ENCODE measurements at places on chromosomes 1 and 21.

DNA sequence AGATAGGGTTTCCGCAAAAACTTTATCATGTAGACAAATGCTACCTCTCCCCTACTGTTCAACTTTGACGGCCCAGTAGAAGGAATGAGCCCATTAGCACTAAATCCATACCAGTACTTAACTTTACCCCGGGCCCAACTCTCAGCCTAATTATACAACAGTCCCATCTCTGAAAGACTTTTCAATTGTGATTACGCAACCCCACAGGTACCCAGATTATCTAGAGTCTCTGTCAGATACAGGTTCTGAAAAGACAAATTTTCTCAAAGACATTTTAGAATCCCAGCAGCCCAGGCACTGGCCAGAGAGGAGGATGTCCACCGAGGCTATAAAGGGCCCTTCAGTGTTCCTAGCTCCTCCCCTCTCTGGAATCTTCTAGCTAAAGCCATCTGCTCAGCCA, 15.0 kb downstream of the FAM78B start:
- DNase-seq = no peak

DNA sequence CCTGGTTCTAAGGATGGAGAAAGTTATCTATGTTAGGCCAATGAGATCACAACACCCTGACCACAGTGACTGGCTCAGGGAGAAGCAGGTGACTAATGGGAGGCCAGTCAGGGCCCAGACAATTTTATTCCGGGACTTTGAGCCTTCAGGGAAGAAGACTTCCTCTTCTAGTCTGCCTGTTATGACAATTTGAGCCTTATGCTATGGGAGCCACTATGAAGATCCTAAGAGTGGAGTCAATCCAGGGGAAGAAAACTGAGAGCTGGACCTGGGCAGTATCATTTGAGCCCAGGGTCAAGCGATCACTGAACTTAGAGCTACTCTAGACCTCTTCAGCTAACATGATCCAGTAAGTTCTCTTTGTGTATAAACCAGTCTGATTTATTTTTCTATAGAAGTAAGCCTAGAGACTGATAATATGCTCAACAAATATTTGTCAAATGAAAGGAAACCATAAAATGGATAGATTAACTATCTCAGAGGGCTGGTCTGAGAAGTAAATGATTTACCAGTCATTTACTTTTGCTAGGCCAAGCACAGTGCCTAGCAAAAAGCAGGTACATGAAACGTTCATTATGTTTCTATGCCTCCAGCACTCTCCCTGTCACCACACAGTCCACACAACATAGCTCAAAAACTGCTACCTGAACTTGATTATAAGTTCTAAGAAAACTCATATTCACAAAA, 4.2 kb upstream of the C1orf141 start:
- DNase-seq = no peak

GRCh38 chr1:21325731-21326387, 35.6 kb upstream of the ECE1 start:
- no peak for DNase-seq

DNA sequence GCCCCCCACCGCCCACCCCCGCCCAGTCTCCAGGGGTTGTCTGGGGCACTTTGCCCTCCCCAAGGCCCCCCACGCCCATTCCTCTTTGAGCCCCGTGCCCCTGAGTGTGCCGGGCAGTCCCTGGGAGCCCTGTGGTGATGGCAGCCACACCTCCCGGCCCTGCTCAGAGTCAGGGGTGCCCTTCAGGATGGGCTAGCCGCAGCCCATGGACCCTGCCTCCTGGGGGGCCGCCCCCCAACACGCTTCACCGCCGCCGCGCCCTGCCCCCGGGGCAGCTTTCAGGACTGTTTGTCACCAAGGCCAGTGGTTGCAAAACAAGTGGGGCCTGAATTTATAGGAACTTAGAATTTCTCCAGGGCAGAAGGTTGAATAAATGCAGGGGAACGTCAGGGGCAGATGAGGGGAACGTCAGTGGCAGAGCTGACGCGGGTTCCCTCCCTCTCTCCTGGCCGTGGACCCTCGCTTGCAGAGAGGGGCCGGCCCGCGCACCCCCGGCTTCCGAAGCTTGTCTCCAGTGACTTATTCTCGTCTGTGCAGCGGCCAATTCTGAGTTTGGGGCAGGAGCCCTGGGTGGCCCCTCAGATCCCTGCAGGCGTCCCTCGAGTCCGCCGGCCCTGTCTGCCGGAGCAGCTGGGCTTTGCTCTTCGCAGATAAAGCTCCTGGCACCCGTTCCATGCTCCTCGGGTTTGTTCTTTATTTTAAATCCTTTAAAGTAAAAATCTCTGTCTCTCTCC, 41.2 kb upstream of the ADARB1 start:
- peak; percentile 57 for DNase-seq

- DNase-seq = no peak
Measured at GRCh38 chr21:31862078-31862477, 10.7 kb upstream of the HUNK start.

GRCh38 chr1:82931006-82931405, 1067.9 kb downstream of the TTLL7 start:
- DNase-seq = no peak

DNA sequence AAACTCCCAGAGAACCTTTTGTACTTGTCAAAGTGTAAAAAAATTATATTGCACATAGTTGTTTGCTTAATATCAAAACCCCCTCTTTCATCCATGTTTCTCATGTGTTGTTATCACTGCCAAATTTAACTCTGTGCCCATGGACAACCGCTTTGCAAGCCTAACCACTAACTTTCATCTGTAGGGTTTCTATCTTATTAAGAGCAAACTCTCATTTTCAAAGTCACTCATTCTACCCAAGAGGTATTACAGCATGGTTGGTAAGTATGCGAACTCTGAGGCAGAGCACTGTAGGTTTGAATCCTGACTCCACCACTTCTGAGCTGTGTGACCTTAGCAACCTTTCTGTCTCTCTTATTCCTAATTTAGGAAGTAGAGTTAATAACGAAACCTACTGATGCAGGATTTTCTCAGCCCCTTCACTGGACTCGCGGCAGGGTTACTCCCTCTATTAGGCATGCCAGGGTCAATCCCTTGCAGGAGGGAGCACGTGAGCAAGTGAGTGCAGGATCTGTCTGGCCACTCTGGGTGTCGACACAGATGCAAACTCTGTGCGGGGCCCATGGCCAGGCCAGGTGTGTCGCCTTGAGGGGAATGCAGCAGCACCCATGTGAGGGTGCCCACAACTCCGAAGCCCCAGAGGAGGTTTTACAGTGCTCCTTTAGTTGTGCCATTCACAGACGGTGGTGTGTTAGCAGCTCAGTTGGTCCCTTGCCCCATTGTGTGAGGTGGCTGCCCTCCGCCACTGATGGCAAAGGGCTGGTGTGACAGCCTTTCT, 361.5 kb upstream of the ADGRL2 start:
- DNase-seq = no peak

- no peak for DNase-seq
Measured at GRCh38 chr1:179055937-179056336, 25.9 kb upstream of the TOR3A start.

DNA sequence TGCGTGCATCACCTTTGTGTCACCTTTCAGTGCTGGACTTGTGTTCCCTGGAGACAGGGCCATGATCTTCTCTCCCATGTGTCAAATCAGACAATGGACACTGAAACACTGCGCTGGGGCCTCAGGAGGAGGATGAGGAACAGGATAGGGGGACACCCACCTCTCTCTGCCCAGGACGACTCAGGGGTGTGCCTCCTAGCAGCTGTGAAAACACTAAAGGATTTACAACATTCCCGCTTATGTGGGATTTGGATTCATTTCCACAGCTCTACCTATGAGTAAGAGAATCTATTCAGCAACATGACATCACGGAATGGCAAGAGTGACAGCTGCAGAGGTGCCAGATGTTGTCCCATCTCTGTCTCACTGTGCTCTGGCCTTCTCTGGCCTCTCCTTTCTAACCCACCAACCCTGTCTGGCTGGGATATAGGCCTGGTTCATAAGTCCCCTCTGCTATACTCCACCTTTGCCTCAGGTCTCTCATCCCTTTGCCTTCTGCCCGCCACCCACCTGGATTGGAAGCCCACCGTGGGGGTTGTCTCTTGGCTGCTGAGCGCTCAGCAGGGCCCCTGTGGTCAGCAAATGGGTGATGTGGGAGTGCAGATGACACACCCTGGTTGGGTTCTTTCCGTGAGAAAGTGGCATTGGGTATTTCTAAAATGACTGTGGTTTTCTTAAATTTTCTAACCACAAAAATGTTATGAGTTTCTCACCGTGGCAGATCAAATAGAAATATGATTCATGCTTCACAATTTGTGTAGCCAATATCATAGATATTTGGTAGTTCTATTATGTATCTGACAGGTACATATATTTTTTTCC, 47.1 kb upstream of the TLR5 start:
- DNase-seq = no peak

DNA sequence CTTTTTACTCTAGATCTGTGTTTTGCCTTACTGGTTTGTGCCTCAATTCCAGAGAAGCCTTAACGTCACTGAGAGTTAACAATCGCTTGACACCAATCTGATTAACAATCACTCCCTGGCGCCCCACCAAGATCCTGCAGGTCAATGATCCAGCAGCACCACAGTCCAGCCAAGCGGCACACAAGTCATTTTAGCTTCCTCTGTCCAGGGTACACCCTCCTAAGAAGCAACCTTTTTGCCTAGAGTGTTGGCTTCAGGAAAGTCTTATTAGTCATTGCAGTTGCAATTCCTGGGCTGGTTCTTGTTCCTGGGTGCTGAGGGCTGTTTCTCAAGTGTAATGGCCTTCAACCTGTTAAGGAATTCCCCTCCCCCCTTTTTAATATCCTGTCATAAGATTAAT, 323.0 kb upstream of the USP25 start:
- no peak for DNase-seq

GRCh38 chr1:47971385-47972160, 25.6 kb downstream of the TRABD2B start:
- no peak for DNase-seq

- no peak for DNase-seq
Measured at GRCh38 chr1:183058851-183059502, 35.8 kb downstream of the LAMC1 start.

DNA sequence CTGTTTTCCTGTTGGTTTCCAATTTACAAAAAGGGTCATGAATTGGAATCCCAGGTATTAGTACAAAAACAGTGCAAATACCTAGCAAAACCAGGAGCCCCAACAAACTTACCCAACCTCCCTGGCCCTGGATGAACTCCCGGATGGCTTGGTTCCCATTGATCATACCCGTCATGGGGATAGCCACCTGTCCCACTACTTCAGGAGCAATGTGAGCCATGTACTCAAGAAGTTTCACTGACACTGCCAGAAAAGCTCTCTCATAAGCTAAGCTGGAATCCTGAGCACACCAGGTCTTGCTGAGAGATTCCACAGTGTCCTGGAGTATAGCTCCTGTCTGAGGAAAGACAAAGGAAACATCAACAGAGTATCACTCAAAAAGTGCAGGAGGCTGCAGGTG, 5.7 kb downstream of the BCL2L15 start:
- peak; percentile 25 for DNase-seq

DNA sequence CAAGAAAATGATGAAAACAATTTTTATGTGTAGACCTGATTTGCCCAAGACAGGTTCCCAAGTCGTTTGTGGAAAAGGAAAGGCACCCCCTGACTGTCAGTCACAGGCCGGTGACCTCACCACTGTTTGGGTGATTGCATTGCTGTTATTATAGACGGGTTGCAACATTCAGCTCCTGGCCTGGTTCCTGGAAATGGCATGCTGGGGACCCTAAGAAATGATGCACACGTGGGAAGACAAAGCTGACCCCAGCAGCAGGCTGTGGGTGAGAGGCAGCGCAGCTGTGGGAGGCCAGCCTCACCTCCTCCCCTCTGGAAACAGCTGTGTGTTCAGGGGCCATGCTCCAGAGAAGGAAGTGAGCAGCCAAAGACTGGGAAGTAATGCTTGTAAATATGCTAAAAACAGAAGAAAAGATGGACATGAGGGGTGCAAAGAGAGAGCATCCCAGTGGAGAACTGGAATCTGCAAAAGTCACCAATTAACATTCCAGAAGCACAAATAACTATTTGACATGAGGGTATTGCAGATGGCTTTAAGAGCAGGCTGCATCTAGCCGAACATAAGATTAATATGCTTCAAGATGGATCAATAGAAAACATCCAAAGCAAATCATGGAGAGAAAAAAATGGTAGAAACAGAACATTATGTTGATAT, 23.4 kb upstream of the ABCG1 start:
- DNase-seq = no peak

GRCh38 chr1:214856843-214857242, 225.7 kb upstream of the KCNK2 start:
- DNase-seq = no peak

GRCh38 chr1:76284842-76285241, 210.3 kb downstream of the ST6GALNAC3 start:
- no peak for DNase-seq

DNA sequence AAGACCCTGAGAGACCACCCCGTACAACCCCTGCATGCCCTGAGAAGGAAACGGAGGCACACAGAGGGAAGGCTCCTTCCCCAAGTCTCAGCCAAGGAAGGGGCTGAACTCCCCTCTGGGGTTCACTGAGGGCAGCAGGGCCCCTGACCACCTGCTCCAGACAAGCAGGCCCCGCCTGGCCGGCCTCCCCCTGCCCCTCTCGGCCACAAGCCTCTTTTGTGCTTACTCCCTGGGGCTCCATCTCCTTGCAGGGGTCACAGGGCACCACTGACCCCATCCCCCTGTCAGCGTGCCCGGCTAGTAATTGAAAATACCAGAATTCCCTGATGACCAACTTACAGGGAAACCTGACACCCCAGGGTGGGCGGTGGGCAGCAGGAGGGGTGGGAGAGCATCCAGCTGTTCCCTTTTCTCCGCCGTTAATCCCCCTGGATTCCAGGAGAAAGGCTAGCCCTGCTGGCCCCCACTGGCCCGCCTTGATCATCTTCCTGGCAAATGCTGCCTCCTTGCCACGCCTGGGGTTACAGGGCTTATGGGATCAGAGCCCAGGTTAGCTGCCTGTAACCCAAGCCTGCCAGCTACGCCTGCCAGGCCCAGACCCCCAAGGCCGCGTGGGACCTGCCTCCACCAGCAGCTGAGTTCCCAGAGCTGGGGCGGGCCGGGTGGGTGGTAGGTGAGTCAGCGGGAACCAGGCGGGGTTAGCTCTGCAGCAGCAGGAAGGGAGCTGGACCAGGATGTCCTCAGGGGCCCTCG, 96.1 kb downstream of the LACTBL1 start:
- DNase-seq = peak; percentile 86

DNA sequence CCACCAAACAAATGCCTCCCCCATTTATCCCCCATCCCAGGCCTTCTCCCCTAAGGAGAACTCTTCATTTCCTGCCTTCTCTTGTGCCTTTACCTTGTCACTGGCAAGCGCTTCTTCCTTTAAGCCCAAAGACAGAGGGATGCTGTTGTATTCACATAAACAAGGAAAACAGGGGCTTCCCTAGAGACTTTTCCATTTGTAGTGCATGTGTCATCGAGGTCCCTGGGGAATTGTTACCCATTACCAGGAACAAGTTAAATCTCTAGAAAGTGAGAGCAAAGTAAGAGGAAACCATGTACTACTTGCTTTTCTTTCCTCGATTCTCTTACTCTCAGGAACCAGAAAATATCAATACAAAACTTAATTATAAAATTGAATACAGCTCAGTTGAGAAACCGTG, 114.4 kb upstream of the DPT start:
- no peak for DNase-seq

GRCh38 chr1:38050397-38051078, 3.9 kb upstream of the POU3F1 start:
- DNase-seq = peak; percentile 8

GRCh38 chr1:224503161-224504118, 68.8 kb upstream of the WDR26 start:
- peak; percentile 96 for DNase-seq

GRCh38 chr1:91014475-91014874, 7.4 kb downstream of the ZNF644 start:
- DNase-seq = no peak
